Left ventricle myocardium superior (tissue), 1 donor: ENCODE measurements at places on chromosomes 13 and 19.

DNA sequence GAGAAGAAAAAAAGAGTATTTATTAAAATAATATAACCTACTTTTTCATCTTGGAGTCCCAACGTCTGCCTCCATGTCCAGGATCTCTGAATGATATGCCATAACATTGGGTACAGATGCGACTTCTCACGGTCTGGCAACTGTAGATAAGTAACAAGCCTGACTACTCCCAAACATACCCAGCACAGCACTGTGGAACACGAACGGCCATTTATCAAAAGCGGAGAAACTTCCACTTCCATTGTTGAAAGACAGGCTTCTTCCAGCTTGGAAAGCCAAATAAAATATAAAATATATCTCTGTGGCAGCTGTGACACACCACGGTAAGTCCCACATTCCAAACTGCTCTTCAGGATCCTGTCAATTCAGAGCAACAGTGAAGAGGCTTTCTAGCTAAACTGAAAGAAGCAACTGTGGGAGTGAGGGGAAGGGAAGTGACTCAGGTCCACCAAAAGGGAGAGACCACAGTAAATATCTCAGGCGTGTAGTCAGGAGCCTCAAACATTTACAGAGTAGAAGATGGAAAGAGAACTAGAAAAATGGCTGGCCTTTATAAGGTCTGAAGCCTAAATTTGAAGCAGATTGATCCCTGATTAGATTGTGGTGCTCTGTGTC, 331.7 kb downstream of the LIG4 start:
- DNase-seq: no peak

- DNase-seq: no peak
Measured at GRCh38 chr19:52778811-52779210, 7.8 kb downstream of the ZNF600 start.

GRCh38 chr19:14529254-14530004, at the start of gene TECR:
TECR (plus strand) TSS chr19:14529594; CDS start chr19:14529697, 103 bp downstream.
- peak; percentile 100 for DNase-seq

DNA sequence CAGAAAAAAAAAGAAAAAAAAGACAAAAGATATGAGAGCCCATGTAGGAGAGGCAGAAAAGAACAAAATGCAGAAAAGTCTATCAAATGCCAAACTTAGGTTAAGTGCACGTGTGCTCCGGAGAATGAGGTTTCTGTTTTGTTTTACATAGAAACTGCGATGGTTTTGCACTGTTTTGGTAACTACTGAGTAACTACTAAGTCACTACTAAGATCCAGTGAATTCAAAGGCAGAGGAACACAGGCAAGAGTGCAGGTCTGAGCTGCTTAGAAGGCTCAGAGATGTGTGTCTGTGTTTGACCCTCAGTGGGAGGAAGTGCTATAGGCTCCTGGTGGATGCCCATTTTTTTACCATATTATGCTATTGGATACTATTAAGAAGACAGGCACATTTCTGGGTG, 299.3 kb downstream of the NDFIP2 start:
- no peak for DNase-seq

- no peak for DNase-seq
Measured at GRCh38 chr13:113646376-113646775, 11.6 kb downstream of the ATP4B start.
